ENCODE measurements at places on chromosomes 3 and 15.

- no peak for DNase-seq
Observed at GRCh38 chr3:13174803-13175135, 101.5 kb upstream of the IQSEC1 start.

DNA sequence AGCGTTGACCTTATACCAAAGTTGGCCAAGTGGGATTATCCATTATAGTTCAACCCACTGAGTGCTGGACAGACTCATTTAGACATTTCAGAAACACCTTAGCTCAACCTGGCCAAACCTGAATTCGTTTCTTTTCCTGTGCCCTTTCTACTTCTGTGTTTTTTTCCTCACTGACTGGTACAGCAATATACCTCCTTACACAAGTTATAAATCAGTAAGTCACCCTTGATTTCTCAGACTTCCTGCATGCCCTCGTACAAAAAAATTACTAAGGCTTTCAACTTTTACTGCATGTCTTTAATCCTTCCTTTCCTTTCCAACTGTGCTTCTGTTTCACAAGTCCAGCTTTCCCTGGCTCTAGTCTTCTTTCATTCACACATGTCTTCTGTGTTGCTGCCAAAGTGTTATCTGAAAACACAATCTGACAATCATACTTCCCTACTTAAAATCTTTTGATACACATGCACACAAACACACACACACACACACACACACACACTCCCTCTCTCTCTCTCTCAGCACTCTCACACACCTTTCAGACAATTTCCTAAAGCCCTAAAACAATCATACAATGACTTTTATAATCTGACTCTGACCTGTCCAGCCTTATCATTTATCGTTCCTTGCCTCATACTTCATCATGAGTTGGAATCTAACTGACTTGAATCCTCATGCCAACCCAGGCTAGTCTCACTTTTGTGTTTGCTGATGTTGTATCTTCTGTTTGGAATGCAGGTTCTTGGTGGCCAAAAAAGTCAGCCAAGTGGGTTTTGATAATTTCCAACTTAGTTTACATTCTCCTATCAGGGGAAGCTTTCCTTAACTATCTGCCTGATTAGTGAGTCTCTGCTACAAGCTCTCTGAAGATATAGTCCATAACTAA lies 436.4 kb downstream of the NAALADL2 start:
- no peak for DNase-seq

DNA sequence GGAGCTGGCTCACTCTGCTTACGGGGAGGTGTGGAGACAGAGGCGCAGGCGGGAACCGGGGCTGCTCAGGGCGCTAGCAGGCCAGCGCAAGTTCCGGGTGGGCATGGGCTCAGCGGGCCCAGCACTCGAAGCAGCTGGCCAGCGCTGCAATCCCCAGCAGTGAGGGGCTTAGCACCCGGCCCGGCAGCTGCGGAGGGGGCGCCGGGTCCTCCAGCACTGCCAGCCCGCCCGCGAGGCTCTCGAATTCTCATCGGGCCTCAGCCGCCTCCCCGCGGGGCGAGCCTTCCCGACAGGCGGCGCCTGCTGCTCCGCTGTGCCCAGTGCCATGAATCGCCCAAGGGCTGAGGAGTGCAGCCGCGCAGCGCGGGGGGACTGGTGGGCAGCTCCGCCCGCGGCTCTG lies 78.6 kb upstream of the MITF start:
- DNase-seq, result no peak

DNA sequence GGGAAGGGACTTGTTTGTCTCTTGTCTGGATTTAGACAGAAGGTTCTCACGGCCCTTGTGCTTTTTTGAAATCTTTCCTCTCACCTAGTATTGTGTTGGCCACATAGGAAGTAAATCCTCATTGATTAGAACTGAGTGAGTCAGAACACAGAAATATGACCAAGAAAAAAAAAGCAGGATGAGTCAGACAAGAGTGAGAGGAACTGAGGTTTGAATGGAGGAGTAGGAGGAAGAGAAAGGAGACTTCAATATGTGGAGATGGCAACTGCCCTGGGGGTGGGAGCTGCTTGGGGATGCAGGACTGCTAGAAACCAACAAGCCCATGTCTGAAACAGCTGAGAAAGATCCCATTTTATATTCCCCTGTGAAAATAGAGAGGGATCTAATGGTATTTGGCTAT lies 194.1 kb upstream of the ZBTB20 start:
- DNase-seq, result peak; percentile 23

GRCh38 chr15:66105286-66106265 lies 148.0 kb downstream of the MEGF11 start:
- DNase-seq, result no peak

DNA sequence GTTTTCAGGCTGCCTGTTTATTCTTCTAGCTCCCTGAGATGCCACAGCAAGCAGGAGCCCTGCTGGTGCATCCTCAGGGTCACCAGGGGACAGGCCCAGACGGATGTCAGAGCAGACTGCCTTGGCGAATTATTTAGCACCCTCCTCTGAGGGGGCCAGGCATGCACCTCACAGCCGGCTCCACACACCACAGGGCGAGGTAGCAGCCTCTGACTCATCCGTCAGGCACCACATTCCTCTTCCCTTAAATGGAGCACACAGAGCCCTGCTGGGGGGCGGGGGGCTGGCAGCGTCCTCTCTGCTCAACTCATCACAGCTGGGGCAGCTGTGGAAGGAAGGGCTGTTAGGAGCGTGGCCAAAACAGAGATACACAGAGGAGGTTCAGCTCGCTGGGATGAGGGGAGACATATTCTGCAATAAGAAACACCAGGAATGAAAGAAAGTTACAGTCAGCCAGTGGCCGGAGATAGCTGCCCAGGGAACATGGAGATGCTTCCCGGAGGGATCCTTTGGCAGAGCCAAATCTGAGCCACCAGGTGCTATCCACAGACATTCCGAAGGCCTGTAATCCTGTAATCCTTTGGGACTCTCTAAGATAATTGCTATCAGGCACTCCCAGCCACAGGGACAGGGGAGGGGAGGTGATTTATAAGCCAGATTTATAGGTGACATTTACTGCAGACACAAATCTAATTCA lies 13.9 kb upstream of the PRICKLE2 start:
- DNase-seq, result peak; percentile 91

DNA sequence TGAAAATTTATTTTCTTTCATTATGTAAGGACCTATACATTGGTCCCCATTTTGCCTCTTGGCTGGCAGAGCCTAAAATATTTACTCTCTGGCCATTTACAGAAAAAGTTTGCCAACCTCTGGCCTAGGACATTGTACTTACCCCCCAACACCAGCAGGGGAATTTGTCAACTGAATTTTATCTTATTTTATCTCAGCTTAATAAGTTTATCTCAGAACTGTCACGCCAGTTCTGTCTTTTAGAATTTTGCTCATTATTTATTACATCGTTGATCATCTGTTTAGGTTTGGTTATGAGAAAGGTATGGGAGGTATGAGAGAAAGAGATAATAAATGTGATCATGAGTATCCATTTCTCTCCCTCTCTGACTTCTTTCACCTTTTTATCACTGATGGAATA lies 38.3 kb downstream of the CHD2 start:
- DNase-seq, result no peak

- DNase-seq, result no peak
Observed at GRCh38 chr3:46648096-46648495, 35.8 kb downstream of the FAM240A start.

- DNase-seq, result no peak
Observed at GRCh38 chr3:44058868-44059203, 182.8 kb upstream of the TOPAZ1 start.

DNA sequence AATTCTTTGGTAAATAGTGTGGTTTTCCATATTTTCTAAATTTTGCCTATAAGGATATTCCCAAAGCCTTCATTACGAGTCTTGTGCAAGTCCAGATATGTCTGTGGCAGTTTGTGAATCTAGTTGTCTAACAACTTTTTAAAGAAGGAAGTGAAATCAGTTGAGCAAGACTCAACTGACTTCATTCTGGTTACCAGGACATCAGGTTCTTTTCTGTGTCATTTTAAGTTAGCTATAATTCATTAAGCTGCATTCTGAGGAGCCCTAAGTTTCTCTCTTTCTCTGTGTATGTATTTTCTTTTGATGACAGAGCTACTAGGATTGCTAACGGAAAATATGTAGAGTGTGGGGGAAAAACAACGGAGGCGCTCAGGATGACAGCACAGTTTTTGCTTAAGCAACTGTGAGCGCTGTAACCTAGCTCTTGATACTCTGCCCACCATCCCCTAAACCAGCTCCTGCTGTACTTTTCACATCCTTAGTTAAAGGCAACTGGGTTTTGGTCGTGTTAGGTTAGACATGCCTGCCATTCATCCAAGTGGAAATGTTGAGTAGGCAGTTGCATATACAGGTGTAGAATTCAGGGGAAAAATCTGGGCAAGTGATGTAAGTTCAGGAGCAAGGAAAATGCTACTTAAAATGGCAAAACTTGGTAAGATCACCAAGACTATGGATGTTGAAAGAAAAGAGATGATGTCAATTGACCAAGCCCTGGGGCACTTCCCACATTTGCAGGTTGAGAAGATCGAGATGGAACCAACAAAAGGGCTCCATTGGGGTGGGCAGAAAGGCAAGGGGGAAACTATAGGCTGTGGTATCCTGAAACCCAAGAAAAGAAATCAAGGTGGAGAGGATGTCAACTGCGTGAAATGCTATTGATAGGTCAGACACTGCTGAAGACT lies 9.2 kb downstream of the MFSD1 start:
- DNase-seq, result no peak

DNA sequence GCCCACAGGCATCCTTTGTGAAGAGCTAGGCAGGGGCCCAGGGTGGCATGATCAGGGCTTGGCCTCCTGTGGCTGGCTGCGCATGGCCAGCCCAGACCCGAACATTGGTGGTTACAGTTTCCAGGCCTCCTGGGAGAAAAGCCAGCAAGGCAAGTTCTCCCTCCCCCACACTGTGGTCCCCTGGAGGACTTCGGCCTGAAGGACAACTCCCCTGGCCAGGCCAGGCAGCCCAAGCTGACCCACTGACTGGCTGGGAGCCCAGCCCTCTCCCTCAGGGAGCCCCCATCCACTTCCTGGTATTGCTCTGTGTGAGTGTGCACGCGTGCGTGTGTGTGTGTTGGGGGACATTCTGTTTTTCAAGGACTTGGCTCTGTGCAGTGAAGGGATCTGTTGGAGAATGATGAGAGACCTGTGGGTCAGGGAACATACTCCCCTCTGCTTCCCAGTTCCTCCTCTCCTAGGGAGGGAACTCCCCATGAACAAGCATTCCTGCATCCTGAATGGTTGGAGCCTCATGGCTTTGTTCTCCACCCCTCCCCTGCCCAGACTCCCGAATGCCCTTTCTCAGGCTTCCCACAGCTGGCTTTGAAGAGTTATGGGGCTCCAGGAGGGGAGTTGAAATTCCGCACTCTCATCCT lies 29.5 kb downstream of the CORO2B start:
- DNase-seq, result no peak

DNA sequence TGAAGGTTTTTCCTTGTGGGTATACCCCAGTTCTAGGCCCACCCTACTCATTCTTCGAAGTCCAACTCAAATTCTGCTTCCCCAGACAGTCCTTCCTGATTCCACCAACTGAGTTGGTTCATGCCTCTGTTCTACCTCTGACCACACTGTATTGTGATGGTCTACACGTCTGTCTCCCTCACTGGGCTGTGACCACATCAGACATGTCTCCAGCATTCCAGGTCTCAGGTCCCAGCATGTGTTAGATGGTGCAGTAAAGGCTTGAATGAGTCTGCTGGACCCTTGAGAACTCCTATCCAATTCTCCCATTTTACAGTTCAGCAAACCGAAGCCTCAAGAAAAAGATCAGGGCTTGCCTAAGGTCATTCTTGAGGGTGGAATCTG lies 2.8 kb upstream of the ATP2B2 start:
- no peak for DNase-seq

DNA sequence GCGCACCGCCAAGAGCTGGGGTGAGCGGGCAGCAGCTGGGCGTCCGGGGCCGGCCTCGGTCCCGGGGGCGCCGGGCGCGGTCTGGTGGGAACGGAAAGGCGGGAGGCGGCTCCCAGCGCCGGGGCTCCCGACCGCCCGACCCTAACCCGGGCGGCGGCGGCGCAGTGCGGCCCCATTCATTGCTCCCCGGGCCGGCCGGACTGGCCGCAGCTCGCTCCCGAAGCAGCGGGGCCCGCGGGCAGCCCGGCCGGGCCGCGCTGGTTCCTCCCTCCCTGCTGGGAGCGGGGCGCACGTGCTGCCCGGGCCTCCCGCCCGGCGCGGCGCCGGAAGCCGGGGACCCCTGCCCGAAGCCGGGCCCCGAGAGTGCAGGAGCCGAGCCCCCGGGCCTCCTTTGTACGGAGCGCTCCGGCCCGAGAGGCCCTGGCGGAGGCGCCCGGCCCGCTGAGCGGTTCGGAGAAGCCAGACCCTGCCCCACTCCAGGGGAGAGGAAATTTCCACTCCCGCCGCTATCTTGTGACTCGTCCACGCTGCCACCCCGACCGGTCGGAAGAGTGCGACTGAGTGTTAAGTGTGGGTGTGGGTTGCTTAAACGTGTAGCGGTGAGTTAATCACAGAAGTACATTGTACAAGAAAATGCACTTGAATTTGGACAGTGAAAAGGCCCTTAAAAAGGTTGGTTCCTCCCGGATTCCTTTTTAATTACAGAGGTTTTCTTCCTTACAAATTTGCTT lies 613 bp downstream of the ATP1B3 start:
- peak; percentile 54 for DNase-seq

GRCh38 chr15:34124651-34125050 lies 22.8 kb downstream of the PGBD4 start:
- no peak for DNase-seq

- no peak for DNase-seq
Observed at GRCh38 chr15:99826157-99826780, 93.0 kb upstream of the LYSMD4 start.

GRCh38 chr15:42108806-42109205 lies 14.4 kb upstream of the PLA2G4D start:
- no peak for DNase-seq

- no peak for DNase-seq
Observed at GRCh38 chr3:44427683-44428082, 49.8 kb downstream of the ZNF445 start.

GRCh38 chr3:117011687-117012250 lies 302.2 kb downstream of the TUSC7 start:
- DNase-seq, result no peak

DNA sequence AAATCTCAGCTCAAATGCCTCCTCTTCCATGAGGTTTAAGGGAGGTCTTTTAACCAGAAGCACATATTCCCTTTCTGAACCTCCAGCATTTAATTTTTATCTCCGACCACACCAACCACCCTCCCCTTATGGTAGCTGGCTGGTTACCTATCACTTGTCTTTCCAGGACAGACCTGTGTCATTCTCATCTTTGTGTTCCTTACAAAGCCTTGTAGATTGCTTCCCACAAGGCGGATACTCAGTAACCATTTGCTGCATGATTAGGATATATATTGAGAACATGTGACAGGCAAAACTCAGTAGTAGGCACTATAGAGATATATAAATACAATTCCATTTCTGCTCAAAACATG lies 119.5 kb downstream of the RPL22L1 start:
- DNase-seq, result no peak

- no peak for DNase-seq
Observed at GRCh38 chr3:150236316-150237082, 171.6 kb upstream of the TSC22D2 start.

GRCh38 chr3:190094160-190094718 lies 26.5 kb downstream of the P3H2 start:
- DNase-seq, result no peak

DNA sequence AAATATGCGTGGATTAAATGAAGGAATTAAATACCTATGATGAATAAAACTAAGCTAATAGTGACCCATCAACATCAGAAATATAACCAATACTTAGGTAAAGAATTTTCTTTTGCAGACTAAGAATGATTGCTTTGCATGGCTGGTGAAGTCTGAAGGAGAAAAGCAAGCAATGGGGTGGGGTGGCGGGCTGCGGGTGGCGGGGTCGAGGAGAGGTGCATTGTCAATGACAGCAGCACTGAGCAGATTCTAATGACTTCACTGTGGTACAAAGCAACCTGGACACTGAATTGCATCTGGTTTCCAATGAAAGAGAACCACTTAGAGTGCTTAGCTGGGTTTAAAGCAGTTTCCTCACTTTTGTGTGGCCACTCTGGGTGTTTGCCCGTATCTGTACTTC lies 171.5 kb upstream of the IL12A start:
- no peak for DNase-seq

Data from AG08396 (cell line).